Fibroblast of skin of scalp (primary cell): ENCODE measurements at places on chromosomes 1 and 21.

GRCh38 chr1:40039245-40039756, 1.2 kb upstream of the CAP1 start:
- DNase-seq = no peak

DNA sequence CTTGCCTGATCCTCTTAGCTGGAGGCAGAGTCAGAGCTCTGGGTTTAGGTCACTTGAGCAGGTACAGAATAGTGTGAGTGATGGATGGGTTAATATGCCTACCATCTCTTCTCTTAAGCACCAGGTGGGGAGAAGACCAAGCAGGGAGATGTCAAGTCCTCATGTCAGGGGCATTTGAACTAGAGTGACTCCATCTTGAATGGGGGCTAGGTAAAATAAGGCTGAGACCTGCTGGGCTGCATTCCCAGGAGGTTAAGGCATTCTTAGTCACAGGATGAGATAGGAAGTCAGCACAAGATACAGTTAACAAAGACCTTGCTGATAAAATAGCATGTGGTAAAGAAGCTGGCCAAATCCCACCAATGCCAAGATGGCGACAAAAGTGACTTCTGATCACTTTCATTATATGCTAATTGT, 77.4 kb upstream of the BTG3 start:
- DNase-seq = no peak

DNA sequence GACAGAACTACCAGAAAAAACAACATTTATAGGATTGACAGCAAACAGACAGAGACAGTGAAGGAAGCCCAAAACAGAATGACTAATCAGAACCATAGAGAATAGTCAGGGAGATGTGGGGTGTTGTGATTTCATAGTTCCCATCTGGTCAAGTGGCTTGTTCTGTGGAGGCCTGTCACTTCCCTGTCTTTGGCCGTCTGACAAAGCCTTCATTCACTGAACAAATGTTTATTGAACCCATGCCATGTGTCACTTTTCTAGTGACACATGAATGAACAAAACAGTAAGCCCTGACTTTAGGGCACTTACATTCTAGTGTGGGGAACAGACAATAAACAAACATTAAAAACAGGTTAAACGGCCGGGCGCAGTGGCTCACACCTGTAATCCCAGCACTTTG, 3.2 kb upstream of the SRRM1 start:
- DNase-seq = no peak

- peak; percentile 97 for DNase-seq
These were observed 327.8 kb upstream of the USP24 start for GRCh38 chr1:55542901-55543504.

DNA sequence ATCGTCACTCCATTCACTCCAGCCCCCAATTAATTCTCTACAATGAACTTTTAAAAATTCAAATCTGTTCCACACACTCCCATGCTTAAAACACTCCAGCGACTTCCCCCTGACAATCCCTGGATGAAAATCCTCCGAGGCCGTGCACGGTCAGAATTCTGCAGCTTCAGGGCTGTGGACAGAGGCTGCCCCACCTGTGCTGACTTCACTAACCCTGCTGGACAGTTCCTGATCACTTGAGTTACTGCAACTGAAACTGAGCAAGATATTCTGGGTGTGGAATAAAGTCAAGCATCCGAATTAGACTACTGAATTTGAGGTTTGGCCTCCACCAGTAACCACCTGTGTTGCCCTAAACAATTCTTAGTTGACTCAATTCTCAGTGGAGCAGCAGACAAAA, 1.0 kb upstream of the JAK1 start:
- no peak for DNase-seq

- no peak for DNase-seq
These were observed 68.9 kb downstream of the ZNF644 start for GRCh38 chr1:90952906-90953305.

DNA sequence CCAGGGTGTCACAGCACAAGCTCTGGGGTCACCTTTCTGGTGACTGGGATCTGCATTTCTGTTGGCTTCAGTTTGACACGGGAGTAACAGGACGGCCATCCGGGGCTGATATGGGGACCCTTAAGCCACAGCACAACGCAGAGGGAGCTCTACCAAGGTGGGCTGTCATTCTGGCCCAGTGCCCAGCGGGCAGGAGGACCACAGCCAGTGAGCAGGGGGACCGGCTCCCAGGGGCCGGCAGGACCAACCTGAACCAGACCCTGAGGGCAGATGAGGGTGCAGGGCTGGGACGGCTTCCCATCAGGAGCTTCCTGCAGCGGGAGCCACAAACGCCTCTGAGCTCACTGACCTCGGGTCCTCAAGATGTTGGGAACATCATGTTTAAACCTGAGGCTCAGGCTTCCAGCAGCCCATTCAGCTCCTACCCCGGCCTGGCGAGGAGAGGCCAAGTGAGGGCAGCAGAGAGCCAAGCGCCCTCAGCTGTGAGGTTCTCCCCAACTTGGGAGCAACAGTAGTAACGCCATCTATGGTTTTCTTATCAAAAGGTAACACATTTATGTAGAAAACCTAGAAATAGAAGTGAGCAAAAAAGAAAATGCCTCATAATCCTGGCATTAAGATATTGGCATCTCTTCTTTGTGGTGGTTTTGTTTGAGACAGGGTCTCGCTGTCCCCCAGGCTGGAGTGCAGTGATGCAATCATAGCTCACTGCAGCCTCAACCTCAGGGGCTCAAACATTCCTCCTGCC, 26.8 kb downstream of the TMEM201 start:
- peak; percentile 30 for DNase-seq

- DNase-seq = no peak
These were observed 45.7 kb upstream of the DEPDC1 start for GRCh38 chr1:68542586-68542985.

GRCh38 chr21:38956856-38957571, 151.3 kb downstream of the ETS2 start:
- no peak for DNase-seq

- DNase-seq = peak; percentile 3
These were observed 212.2 kb upstream of the RAB4A start for GRCh38 chr1:229058729-229059128.

DNA sequence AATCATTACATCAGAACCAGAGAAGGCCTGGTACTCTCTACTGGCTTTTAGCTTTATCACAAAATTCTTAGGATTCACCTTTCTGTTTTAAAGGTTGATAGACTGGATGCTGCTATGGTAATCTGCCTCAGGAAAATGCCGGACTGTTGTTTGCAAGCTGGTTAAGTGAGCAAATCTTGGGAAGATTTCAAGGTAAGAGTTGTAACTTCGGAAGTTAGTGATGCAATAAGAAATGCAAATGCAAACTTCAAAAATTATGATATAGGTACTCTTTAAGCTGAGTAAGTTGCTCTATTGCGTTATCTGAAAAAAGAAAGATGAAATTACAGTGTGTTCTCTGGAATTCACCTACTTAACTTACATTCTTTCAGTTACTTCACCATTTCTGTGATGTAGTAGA, 4.4 kb upstream of the SLC16A1 start:
- no peak for DNase-seq

DNA sequence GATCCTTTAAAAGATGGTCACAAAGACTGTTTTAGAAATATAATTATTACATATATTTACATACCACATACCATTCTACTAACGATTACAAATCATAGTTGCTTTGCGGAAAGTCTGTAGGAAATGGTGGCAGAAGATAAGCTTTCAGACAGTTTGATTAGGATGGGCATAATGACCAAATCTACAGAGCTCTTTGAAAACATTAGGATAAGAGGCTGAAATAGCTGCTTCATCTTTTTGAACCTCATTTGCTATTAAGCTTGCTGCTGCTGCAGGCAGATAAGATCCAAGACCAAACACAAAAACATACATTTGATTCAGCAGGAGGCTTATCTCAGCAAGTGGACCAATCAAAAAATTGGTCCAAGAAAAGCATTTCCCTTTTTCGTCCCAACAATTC, 47.1 kb downstream of the DDAH1 start:
- DNase-seq = no peak

GRCh38 chr1:110928191-110928590, 35.5 kb downstream of the LRIF1 start:
- no peak for DNase-seq

DNA sequence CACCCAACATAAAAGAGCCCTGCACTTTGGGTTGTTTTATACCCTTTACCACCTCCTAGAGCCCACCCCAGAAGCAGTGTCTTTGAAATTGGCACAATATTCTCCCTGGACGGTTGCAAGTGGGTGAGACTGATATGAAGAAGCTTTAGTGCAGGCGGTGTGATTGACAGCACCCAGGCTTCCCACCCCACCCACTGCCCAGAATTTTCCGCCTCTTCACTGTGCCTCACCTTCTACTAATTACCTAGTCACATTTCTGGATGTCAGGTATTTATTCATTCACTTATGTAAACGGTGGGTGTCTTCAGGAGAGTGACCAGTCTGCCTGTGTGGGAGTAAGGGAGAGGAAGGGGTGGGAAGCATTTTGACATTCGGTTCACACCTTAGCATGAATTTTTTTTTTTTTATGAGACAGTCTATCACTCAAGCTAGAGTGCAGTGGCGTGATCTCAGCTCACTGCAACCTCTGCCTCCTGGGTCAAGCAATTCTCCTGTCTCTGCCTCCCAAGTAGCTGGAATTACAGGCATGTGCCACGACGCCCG, 1.7 kb upstream of the FAM89A start:
- DNase-seq = no peak
